ENCODE measurements at places on chromosomes 12 and 14.

- H3K4me3 ChIP-seq, result peak overlapping the region; percentile 93
- H3K27me3 ChIP-seq, result no peaks in the 10 kb centered on the region
- no peak for DNase-seq
Measured at GRCh38 chr14:59481871-59482540, 2.2 kb downstream of the L3HYPDH start.

GRCh38 chr14:33733721-33734120, 217.2 kb downstream of the EGLN3 start:
- peaks cover 52% of the 10 kb centered on the region for H3K27me3 ChIP-seq
- no peak overlapping the region for H3K4me3 ChIP-seq
- H3K27ac ChIP-seq, result no peak overlapping the region

- H3K4me3 ChIP-seq, result no peak overlapping the region
- H3K4me1 ChIP-seq, result no peaks in the 10 kb centered on the region
- H3K27me3 ChIP-seq, result no peaks in the 10 kb centered on the region
- no peaks in the 10 kb centered on the region for H3K36me3 ChIP-seq
- DNase-seq, result no peak
- H3K27ac ChIP-seq, result no peak overlapping the region
Measured at GRCh38 chr12:105499205-105499604, 168.7 kb downstream of the C12orf75 start.

GRCh38 chr12:14601692-14602478, 34.2 kb upstream of the PLBD1 start:
- H3K4me1 ChIP-seq, result no peaks in the 10 kb centered on the region
- H3K27ac ChIP-seq, result no peak overlapping the region
- H3K36me3 ChIP-seq, result no peaks in the 10 kb centered on the region
- H3K4me3 ChIP-seq, result no peak overlapping the region
- no peak for DNase-seq

DNA sequence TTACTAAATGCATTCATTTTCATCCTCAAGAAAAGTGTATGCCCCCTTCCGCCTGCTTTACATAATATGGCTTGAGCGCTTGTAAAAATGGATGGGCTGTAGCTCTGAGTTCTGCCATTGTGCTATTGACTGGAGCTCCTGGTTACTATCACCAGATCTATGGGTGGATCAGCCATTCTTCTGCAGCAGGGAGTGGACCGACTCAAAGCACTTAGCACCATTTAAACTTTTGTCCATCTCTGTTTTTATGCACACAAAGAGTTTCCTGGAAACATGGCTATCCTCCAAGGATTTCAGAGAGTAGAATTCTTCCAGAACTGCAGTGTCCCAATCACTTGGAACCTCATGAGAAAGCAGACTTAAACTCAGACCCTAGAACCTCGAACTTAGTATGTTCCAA, 4.5 kb upstream of the NUMB start:
- no peak overlapping the region for H3K4me3 ChIP-seq
- DNase-seq, result no peak
- H3K36me3 ChIP-seq, result no peaks in the 10 kb centered on the region
- no peaks in the 10 kb centered on the region for H3K27me3 ChIP-seq
- no peak overlapping the region for H3K27ac ChIP-seq

- H3K4me3 ChIP-seq, result no peak overlapping the region
- no peaks in the 10 kb centered on the region for H3K4me1 ChIP-seq
- H3K36me3 ChIP-seq, result no peaks in the 10 kb centered on the region
Measured at GRCh38 chr12:63997198-63997597, 152.7 kb downstream of the SRGAP1 start.

All from HCT116 (cell line).